Smooth muscle cell of the pulmonary artery (primary cell): ENCODE measurements at places on chromosomes 6 and 20. TPM values are rescaled to one million over a fixed set of nuclear protein-coding genes. Genes with fewer than 3 reads are reported as not detected.

Gene ID4
- total RNA-seq = 6.1 and 19.0 TPM in 2 replicates

Gene ENPP1
- total RNA-seq = 4.8 and 37.4 TPM in 2 replicates

Gene DDX43
- total RNA-seq = 2.8 and 4.9 TPM in 2 replicates

Gene FNDC11
- 0.46 and 0.50 TPM in 2 replicates for total RNA-seq
